ENCODE measurements at places on chromosomes 2 and 18. TPM values are rescaled to one million over a fixed set of nuclear protein-coding genes. Genes with fewer than 3 reads are reported as not detected.

GRCh38 chr2:53252115-53252514, 515.5 kb upstream of the CHAC2 start:
- peak; percentile 28 for DNase-seq

GRCh38 chr18:13800505-13801259, 23.3 kb upstream of the MC5R start:
- peak; percentile 89 for DNase-seq

GRCh38 chr18:48476550-48476917, 62.3 kb upstream of the CTIF start:
- no peak for DNase-seq

TNS1 gene
- total RNA-seq: 6.0 TPM

- DNase-seq: no peak
These were observed 36.3 kb upstream of the NRXN1 start for GRCh38 chr2:51068237-51068636.
